Activated naive CD4-positive, alpha-beta T cell treated with anti-CD3 and anti-CD28 coated beads, Interleukin-2, amount 10 ng/mL, durations not matched to agents 5 hours and 36 hours (primary cell): ENCODE measurements at places on chromosomes 12 and 14. TPM values are rescaled to one million over a fixed set of nuclear protein-coding genes. Genes with fewer than 3 reads are reported as not detected.

Gene RESF1
- total RNA-seq, result 179 TPM

Gene SERPINA9
- total RNA-seq, result not detected

Gene LPCAT3
- total RNA-seq, result 37.2 TPM

Gene CKB
- total RNA-seq, result 4.4 TPM

Gene SMCO2
- 0.34 TPM for total RNA-seq

Gene KRT72
- total RNA-seq, result 5.6 TPM

Gene WSCD2
- total RNA-seq, result not detected

Gene CLEC4C
- total RNA-seq, result not detected

Gene ERP27
- 12.9 TPM for total RNA-seq

Gene TEX52
- not detected for total RNA-seq

Gene LRTM2
- not detected for total RNA-seq

Gene PLXNC1
- total RNA-seq, result 41.9 TPM

Gene MFAP5
- total RNA-seq, result not detected

Gene MDGA2
- not detected for total RNA-seq

Gene KLRK1
- 0.87 TPM for total RNA-seq

Gene HSPA2
- total RNA-seq, result 2.4 TPM

Gene PPM1H
- total RNA-seq, result not detected

Gene ACRBP
- 2.4 TPM for total RNA-seq

Gene LRP1-AS
- not detected for total RNA-seq

Gene LRRK2
- total RNA-seq, result not detected

Gene IL26
- not detected for total RNA-seq

Gene TMTC3
- 4.7 TPM for total RNA-seq

Gene TCTN1
- 6.2 TPM for total RNA-seq

Gene TMEM132D
- not detected for total RNA-seq

Gene TEAD4
- 1.2 TPM for total RNA-seq

Gene SLCO1C1
- not detected for total RNA-seq

Gene KIF21A
- 16.3 TPM for total RNA-seq

Gene TGM1
- total RNA-seq, result 4.5 TPM

Gene HELB
- 34.5 TPM for total RNA-seq

Gene POTEM
- not detected for total RNA-seq

Gene FMNL3
- total RNA-seq, result 38.0 TPM

Gene LRRC10
- total RNA-seq, result not detected

Gene ESRRB
- total RNA-seq, result not detected

Gene PRB2
- not detected for total RNA-seq

Gene BEGAIN
- total RNA-seq, result 1.4 TPM

Gene SPTB
- total RNA-seq, result not detected

Gene TBC1D30
- 0.24 TPM for total RNA-seq

Gene RHOJ
- total RNA-seq, result not detected

Gene SART3
- total RNA-seq, result 64.9 TPM

Gene RNASE4
- total RNA-seq, result 0.45 TPM

Gene STYK1
- total RNA-seq, result 0.34 TPM
